ENCODE measurements at places on chromosomes 6 and 20.
A peak's percentile ranks its signal among the peaks of the same experiment; 100 is the strongest.

- no peak for DNase-seq
Observed at GRCh38 chr6:140581601-140582000, 1207.2 kb upstream of the CITED2 start.

DNA sequence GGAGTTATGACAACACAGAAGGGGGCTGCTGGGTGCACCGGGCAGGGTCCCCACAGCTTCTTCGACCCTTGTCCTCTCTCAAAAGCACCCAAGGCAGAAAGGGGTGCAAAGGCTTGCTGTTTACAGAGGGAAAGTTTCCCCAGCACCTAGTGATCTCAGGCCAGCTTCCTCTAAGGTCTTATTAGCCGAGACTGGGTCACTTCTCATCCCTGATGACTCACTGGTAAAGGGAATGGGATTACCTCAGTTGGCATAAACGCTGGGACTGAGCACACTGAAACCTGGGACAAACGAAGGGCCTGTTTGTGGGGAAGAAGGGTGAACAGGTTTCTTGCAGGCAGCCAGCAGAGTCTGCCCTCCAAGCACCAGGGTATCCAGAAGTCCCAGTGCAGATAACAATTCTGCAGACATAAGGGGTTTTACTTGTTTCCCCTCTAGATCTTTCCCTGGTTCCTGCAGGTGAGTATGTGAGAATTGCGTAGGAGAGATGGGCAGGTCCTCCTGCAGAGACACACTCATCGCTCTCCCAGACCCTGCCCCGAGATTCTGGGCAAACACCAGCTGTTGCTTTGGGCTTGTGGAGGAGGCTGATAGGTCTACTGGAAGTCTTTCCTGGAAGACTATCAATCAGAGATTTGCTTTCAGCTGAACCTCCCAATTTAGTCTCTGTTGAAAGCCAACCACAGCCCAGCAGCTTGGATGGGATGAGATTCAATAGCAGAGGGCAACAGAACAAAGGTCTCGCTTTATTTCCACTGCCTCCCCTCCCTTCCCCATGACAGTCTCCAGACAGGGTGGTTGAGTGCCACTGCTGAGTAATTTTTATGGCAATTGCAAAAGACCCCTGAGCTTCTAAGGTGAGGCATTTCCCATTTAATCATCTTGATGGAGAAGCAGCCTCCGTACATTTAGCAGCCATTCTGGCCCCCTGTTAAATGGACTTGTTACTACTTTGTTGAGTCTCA is 25.7 kb downstream of the KCNG1 start:
- DNase-seq = no peak

DNA sequence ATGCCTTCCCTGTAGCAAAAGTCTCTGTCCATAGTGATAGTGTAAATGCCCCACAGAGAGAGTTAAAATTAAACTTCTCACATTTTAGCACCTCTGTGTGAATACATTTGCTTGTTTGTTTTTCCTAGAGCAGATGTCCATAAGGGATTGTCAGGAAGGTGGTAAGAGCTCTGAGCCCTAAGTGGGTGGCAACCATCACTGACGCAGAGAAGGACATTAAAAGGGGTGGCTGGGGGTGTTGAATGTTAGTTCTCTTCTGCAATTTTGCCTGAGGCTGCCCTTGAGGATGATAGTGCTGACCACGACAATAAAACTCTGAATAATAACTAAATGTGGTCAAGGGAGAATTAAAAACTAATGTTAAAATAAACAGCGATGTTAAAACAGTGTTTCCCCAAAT is 174.3 kb upstream of the ID4 start:
- no peak for DNase-seq

DNA sequence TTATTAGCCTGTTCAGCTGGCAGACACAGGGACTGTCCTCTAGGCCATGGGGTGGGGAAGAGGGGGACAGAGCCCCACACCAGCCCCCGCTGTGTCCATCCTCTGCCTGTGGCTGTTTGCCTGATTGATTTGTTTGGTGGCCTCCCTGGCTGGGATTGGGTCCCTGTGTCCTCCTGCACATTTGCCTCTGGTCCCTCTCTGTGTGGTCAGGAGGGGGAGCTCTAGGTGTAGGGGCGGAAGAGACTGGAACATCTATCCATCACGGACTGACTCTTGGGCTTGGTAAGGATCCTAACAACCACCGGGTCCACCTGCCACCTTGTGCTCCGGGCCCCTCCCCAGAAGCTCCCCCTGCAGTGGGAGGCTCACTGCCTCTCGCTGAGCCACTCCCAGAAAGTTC is 38.4 kb upstream of the CCDC167 start:
- DNase-seq = no peak

GRCh38 chr6:119661078-119661477 is 311.5 kb upstream of the MAN1A1 start:
- no peak for DNase-seq

- DNase-seq = no peak
Observed at GRCh38 chr6:34246249-34246562, 2.6 kb downstream of the SMIM29 start.

- peak; percentile 11 for DNase-seq
Observed at GRCh38 chr20:21513881-21514540, at the start of gene NKX2-2. Gene NKX2-2 (minus strand): TSS chr20:21514064. CDS start chr20:21513669, 395 bp downstream.

DNA sequence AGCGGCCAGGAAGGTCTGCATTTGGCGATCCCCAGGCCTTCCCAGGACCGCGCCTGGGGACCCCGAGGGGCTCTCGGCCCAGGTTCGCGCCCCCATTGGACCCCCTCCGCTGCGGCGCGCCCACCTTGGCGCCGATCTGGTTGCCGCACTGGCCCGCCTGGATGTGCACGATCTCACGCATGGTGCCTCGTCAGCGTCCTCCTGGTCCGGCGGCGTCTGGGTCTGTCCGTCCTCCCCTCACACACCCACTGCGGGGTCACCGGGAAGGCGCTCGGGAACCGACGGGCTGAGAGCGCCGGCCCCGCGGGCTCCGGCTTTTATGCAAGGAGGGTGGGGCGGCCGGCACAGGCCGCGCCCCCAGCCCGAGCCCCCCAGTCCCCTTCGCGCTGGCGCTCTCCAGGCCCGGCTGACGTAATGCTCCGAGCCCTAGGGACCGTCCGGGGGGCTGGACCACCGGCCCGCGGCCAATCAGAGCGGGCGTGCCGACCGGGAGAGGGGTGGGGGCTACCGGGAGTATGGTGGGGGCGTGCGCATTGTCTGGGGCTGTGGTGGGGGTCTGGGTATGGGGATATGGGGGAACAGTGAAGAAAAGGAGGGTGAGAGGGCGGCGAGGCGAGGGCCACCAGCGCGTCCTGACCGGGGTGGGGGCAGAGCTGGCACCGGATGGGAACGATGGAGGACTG is at the start of gene TUBB2B:
Gene TUBB2B, minus strand, starts transcription at position 291 of the 683 bp plus-strand sequence. Its CDS starts 110 bp downstream, at position 181.
- no peak for DNase-seq

GRCh38 chr6:169669889-169670288 is 31.9 kb downstream of the WDR27 start:
- DNase-seq = no peak

DNA sequence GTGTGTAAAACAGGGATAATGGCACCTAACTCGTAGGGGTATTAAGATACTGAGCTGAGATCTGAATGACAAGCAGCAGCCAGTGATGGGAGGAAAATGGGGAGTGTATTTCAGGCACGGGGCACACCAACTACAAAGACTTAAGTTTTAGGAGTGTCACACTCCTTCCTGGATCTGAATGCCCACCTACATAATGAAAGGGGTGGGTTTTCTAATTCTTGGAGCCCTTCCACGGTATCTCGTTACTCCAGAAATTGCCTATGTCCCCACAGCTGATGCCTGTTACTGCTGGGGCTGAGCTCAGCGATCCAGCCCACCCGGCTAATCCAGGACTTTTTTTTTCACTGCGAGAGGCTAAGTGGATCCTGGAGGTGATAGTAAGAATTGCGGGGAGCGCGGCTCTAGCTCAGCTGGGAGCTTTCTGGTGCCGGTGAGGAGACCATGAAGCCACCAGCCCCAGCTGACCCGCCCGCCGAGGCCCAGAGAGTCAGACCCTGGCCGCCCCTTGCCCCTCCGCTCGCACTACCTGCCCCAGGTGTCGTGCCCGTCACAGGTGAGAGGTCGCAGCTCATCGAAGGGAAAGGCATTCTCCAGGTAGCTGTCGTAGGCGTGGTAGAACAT is 727 bp downstream of the EDEM2 start:
- no peak for DNase-seq
